ENCODE measurements at places on chromosomes 2 and 18. TPM values are rescaled to one million over a fixed set of nuclear protein-coding genes. Genes with fewer than 3 reads are reported as not detected.

DNA sequence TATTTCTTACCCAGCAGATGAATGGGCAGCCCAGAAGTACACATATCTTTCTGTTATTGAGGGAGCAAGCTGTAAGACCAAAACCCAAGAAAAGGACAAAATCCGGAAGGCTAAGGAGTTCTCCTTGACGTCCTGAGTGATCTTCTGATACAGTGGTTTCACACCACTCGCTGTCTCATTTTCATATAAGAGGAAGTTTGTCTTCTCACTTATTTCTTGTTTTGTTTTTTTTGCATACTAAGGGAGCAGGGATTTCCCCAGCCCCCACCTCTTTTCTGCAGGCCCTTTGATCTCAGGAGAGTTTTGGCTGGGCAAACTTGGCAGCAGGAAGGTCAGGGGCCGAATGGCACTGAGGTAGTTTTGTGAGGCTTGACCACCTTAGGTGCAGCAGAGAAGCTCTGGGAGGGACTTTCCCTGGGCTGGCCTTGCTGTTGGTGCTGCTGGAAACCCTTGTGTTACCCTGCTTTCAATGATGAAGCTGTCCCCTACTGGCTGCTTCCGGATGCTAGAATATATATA lies 13.3 kb downstream of the CHRNA1 start:
- DNase-seq = no peak

GRCh38 chr18:49548229-49548636 lies 13.6 kb upstream of the LIPG start:
- DNase-seq = peak; percentile 48

GRCh38 chr2:239502430-239503186 lies 101.8 kb upstream of the HDAC4 start:
- no peak for DNase-seq

GRCh38 chr18:32730620-32731091 lies 42.2 kb downstream of the KLHL14 start:
- peak; percentile 45 for DNase-seq

- no peak for DNase-seq
These were observed 134.8 kb downstream of the DSEL start for GRCh38 chr18:67381608-67382150.

- peak; percentile 89 for DNase-seq
These were observed 751 bp upstream of the NMI start for GRCh38 chr2:151289972-151290866.

- peak; percentile 73 for DNase-seq
These were observed 82.8 kb downstream of the ZNF516 start for GRCh38 chr18:76412010-76412817.

DNA sequence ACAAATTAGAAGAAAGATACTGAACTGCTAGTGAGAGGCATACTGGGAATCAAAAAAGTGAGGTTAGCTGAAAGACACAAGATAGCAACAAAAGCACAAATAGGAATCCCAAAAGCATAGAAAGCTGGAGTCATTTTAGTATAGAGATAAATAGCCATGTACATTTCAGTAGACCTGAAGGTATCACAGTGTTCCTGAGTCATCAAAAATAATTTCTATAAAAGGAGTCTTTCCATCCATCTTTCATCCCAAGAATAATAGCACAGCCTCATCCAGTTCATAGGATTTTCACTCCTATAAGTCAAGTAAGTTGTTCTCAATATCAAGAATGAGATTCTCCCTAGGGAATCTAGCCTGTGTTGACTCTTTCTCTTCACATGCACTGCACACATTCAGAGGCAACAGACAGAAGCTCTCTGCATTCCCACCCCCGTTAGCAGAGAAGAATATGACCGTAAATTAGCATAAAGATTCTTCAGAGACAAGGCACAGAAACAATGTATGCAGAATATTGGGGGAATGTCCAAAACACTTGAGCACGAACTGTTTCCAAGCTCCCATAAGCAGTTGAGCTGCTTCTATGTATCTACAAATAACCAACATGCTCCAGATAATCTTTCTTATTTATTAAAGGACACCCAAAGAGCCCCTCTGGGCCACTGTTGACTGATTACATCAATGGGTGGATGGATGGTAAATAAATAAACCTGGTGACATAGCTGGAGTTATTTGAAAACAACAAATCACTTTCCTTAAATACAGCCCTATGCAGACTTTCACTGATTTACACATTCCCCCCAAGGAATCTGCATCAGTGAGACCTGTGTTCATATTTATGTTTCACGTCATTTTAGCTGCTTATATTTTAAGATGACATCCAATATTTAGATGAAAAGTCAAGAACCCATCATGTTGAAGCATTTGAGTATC lies 174.5 kb upstream of the PKDCC start:
- peak; percentile 19 for DNase-seq

- no peak for DNase-seq
These were observed 136.5 kb downstream of the TDRD15 start for GRCh38 chr2:21260311-21260710.

DNA sequence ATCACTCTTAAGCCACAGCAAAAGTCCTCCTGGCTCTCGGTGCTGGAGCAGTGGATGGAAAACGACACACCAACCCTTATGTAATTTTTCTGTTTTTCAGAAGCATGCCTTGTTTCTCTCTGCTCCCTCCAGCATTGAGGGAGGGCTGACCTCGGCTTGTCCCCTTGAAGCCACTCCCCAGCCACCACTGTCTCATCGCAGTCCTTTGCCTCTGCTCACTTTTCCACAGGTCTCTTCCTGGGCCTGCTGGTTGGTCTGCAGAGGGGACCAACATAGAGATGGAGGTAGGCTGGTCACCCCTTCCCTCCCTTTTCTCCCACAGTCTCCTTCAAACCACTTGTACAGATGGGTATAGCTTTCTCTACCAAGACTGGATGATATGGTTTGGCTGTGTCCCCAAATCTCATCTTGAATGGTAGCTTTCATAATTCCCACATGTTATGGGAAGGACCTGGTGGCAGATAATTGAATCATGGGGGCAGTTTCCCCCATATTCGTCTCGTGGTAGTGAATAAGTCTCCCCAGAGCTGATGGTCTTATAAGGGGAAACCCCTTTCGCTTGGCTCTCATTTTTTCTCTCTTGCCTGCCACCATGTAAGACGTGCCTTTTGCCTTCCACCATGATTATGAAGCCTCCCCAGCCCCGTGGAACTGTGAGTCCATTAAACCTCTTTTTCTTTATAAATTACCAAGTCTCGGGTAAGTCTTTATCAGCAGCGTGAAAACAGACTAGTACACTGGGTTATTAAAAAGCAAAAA lies 14.3 kb upstream of the RIOK3 start:
- no peak for DNase-seq

GRCh38 chr2:179440642-179441251 lies 176.1 kb upstream of the SESTD1 start:
- DNase-seq = peak; percentile 46

DNA sequence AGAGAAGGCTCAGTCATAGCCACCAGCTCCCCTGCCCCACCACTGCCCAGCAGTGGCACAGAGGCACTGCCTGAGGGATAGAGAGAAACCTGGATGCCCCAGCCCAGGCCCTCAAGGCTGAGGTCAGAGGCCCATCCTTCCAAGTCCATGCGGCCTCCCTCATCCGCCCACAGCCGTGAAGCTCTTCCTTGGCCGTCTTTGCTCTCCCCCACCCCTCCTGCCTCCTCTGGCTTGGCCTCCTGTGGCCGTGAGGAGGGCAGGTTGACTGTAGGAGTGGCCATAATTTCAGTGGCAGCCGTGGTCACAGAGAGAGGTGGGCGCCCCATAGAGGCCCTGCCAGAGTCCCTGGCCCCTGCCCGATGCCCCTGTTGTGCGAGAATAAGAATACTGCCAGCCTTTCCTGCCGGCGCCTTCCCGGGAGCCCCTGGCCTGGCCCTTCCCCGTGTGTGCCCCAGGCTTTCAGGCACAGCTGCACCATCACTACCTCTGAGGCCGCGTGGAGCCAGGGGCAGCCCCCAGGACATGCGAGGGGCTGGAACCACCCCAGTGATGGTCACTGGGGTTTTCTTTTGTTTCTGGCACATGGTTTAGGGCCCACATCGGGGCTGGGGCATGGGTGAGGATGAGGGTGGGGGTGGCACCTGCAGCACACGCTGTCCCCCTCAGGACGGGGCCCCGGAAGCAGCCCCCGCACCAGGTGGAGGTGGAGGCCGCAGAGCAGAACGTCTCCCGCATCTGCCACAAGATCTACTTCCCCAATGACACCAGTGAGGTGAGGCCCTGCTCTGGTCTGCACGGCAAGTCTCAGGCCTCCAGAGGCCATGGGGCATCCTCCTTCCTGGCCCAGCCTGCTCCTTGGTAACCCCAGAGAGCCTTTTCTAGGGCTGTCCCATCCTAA lies 13.1 kb upstream of the GPR17 start:
- no peak for DNase-seq

- DNase-seq = no peak
These were observed 101.3 kb downstream of the LCLAT1 start for GRCh38 chr2:30548386-30548785.

DNA sequence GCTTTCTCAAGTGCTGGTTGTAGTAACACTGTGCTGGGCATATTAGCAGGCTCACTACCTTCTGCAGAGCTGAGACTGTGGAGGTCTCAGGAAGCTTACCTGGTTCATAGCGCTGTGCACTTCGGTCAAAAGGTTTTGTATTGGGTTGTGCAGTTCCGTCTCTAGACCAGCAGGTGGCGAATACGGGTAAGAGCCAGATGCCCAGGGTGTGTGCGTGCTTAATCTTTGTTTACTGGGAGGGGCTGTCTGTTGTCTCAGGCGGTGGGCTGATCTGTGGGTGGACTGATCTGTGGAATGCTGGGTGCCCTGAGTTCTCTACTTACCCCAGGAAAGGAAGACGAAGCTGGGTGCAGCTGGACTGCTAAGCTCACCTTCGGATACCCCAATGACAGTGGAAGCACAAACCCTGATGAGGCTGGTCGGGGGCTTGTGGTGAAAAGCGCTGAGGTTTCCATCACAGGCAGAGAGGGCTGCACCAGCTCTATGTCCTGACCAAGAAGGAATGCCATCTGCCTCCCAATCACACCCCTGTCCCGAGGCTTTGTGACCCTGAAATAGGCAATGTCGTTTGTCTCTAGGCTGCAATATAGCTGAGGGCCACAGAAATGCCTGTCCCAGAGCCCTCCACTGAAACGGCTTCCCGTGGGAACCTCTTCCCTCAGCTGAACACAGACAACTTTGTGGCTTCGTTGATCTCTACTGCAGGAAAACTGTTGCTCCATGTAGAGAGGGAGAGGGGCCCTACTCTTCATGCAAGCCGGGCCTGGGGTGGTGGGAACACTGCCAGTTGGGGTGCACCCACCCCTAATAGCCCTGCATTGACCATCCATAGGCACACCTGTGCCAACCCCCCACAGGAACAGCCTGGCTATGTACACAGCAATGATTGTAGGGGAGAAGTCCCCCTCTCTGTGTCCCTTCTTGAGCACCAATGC lies 45.9 kb upstream of the FAM117B start:
- DNase-seq = peak; percentile 81

- peak; percentile 19 for DNase-seq
These were observed 4.6 kb upstream of the GALM start for GRCh38 chr2:38661306-38661705.

DNA sequence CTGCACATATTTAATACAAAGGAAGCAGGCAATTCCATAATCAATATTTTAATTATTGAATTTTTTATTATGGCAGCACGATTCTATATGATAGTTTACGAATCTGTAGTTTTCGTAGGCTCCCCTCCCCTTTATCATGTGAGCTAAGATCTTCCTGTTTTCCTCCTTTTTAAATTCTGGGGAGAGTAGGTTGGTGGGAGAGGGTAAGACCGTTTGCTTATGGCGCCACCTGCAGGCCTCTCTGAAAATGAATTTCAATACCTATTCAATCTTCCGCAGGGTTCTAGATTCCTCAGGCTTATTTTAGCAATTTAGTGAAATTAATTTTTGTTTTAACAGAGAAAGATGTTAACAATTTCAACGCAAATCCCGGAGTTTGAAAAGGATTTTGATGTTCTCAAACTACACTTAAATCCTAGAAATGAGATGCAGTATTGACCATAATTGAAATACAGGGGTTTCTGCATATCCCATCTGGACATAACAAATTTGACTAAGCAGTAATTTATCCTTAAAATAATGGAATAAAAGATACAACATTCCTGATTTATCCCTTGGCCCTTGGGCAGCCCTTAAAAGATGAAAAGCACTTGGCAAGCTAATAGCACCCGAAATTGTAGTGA lies 12.8 kb upstream of the GBX2 start:
- DNase-seq = peak; percentile 65

DNA sequence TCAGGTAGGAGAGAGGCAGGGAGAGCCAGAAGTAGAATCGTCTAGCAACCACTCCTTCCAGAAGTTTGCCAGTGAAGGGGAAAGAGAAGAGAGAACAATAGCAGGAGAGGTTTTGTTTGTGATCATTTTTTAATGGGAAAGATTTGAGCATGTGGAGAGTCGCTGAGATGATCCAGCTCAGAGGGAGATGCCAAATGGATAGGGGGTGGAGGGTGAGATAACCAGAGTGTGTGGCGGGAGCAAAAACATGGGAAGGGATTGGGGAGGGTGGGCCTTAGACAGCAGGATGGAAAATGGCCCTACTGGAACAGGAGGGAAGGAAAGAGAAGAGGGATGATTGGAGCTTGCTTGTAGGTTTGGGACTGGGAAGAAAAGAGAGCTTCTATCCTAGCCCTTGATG lies 269.8 kb downstream of the GLI2 start:
- no peak for DNase-seq

GRCh38 chr2:240630771-240631547 lies 5.7 kb downstream of the GPR35 start:
- no peak for DNase-seq

- no peak for DNase-seq
These were observed 102.3 kb downstream of the LYPD1 start for GRCh38 chr2:132567682-132568081.

- peak; percentile 94 for DNase-seq
These were observed 167.7 kb downstream of the PLCL1 start for GRCh38 chr2:197972061-197972460.

- no peak for DNase-seq
These were observed 334.8 kb downstream of the CELF4 start for GRCh38 chr18:37230768-37231167.

DNA sequence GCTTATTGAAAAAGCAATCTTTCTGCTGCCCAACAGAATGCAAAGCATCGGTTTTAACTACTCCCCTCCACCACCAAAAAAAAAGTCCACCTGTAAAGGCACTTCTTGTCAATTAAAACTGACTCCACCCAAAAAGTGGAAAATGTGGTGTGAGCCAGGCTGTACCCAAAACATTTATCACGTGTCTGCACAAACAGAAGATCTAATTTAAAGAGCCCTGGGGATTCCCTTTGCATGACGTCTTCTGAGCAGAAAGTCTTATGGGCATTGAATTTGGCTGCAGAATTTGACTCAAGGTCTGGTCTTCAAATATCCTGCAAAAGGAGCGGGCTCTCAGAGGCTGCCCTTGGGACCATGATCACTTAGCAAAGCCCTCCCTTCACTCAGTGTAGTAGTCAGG lies 358.3 kb upstream of the KLHL29 start:
- DNase-seq = no peak

SERPINB13 gene
- total RNA-seq = not detected

LIMS1 gene
- 122 TPM for total RNA-seq

ME2 gene
- total RNA-seq = 32.2 TPM

PCARE gene
- total RNA-seq = not detected

EGR4 gene
- total RNA-seq = not detected

VPS54 gene
- total RNA-seq = 17.5 TPM

CDH19 gene
- not detected for total RNA-seq

SULT1C2 gene
- total RNA-seq = not detected

DNAJC5G gene
- total RNA-seq = not detected
